ENCODE measurements at places on chromosomes 3 and 15.

DNA sequence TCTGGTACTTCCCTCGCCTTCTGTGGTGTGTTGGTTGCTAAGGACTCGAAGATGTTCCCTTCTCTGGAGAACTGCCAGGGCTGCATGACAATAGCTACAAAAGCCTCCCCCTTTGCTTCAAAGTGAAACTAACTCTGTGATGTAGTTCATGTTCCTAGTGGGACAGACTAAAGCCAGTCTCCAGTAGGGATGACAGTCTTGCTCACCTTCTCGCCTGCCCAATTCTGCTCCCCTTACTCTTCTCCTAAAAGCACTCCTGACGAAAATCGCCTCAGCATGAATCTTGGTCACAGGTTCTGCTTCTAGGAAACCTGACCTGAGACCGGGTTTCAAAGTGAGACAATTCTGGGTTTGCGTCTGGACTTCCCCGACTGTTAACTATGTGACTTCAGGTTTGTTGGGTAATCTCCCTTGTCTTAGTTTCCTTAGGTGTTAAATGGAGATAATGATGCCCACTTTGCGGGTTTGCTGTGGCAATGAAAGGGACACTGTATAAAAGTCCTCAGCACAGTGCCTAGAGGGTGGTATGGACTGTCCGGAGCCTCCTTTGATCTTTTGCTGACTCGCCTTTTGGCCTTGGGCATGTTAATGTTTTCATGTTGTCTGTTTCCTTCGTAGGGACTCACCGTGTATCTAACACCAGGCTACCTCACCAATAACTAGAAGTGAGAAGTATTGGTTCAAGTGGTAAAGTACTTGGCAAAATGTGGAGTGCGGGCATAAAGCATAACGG is 24.9 kb upstream of the THRB start:
- peak; percentile 23 for DNase-seq

DNA sequence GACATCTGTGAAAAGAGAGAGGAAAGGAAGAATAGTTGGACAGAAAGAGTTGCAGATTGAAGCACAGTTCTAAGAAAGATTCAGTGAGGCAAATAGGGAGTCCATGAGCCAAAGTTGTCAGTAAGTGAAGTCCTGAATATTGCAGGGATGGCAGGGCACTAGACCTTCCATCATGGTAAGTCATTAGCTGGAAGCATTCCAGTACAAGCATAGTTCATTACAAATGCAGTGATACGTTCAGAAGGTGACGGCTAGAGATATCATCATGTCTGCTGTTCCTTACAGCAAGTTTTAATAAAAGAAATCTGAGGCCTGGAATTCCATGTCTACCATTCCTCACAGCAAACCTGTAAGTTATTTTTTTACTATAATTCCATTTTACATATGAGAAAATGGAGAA is 720.1 kb downstream of the GBE1 start:
- DNase-seq, result no peak

- DNase-seq, result no peak
Measured at GRCh38 chr3:36635731-36636130, 128.6 kb downstream of the DCLK3 start.

DNA sequence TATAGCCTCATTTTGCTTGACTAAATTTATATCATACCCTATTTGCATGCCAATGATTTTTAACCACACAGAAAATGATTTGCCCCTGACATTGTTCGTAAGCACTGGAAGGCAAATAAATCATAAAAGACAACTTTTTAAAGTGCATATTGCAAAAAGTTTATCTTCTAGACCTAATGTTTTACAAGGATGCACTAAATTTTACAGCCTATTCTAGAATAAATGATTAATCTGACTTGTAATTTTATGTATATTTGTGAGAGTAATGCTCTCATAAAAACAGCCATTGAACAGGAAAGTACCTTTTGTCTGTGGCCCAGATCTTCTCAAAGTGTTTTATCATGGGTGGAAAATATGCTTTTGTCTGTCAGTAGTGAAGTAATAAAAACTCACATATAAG is 546.6 kb downstream of the EPHA3 start:
- no peak for DNase-seq
